ENCODE measurements at places on chromosomes 11 and 22.

- DNase-seq, result peak; percentile 92
Observed at GRCh38 chr11:113401718-113402117, 14.1 kb downstream of the ANKK1 start.

DNA sequence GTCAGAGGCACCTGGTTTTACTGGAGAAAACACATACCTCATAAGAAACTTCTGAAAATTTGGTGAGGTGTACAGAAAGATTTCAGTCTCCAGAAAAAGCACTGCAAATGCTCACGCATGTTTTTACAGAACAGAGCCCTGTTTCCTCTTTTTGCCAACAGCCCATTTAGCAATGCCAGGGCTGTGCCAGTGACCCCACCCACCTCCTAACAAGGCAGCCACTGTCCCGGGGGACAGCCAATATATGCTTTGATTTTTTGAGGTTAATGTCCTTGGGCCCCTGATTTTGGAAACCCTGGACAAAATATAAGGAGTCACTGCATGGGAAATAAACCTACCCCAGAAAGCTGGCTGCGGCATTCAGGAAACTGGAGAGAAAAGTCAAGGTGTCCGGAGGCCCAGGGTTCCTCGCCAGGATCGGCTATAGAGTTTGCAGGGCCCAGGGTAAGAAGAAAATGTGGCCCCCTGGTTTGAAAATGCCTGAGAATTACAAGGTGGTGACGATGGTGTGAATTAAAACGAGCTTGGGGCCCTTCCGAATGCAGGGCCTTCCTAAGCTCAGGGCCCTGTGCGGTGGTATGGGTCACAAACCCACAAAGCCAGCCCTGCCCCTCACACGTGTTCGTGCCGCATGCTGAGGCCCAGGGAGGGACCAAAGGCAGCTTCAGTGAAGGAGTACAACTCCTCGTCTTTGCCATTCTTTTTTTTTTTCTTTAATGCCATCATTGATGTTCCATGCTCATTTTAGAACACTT lies 71.1 kb upstream of the WNT7B start:
- no peak for DNase-seq

DNA sequence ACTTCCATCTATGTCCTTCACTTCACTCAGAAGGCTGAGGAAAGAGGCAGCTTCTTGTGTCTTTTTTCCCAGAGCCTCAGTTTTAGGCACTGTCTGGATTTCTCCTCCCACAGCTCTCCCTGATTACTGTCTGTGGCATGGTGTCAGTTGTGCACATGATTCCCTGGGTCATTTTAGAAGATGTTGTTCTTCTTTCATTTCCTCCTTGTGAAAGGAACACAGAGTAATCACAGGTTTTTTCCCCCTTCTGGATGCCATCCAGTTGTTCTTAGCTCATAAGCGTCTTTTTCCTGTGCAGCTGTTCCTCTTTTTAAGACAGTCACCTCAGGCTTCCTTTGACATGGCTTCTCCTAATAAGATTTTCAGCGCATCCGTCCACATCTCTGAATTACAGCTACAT lies 212.2 kb downstream of the FAM181B start:
- no peak for DNase-seq

- DNase-seq, result no peak
Observed at GRCh38 chr22:19871845-19872778, 17.4 kb upstream of the GNB1L start.

- no peak for DNase-seq
Observed at GRCh38 chr11:64059339-64060140, 23.8 kb downstream of the FLRT1 start.

- no peak for DNase-seq
Observed at GRCh38 chr22:45180146-45180679, 16.5 kb downstream of the NUP50 start.

GRCh38 chr11:69921128-69922014 lies 102.2 kb upstream of the FGF3 start:
- DNase-seq, result no peak

DNA sequence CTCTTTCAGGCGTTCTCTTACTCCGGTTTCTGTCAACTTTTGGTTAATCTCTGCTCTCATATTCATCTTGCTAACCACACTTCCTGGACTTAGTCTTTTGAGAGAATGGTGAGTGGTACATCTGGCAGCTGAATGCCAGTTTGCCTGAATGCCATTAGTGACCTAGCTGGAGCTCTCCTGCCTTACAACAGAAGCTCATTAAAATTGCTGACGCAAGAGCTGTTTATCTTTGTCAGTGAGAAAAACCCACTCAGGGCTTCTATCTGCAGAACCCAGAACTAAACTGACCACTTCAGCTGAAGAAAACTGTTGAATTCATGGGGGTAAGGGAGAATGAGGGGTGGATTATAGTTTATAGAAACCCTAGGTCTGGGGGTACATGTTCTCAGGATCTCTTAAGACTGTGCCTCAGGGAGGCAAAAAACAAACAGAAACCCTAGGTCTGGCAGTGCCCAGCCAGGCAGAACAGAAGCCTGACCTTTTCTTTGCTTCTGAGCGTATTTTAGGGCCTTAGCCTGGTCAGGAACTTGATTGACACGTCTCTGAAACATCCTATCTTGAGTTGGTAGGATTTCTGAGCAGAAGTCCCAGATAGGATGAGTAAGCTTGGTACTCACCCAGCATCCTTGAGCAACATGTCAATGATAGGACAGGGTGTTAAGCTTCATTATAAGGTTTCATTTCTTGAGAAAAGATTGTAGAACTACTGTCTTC lies 52.8 kb upstream of the YWHAH start:
- DNase-seq, result no peak

DNA sequence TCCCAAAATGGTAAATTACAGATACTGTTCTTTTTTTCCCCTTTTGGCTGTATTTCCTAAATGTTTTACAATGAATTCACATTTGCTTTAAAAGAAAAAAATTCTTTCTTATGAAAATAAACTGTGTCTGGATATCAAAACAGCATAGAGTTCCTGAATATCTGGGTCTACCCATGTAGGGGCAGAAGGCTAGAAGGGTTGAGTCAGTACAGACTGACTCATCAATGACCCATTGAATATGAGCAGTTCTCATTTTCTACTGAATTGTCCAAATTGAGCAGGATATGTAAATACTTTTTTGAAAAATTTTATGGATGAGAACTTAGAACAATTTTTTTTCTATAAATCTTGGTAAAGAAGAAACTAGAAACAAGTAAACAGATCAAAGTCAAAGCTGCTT lies 16.3 kb upstream of the C11orf87 start:
- no peak for DNase-seq

DNA sequence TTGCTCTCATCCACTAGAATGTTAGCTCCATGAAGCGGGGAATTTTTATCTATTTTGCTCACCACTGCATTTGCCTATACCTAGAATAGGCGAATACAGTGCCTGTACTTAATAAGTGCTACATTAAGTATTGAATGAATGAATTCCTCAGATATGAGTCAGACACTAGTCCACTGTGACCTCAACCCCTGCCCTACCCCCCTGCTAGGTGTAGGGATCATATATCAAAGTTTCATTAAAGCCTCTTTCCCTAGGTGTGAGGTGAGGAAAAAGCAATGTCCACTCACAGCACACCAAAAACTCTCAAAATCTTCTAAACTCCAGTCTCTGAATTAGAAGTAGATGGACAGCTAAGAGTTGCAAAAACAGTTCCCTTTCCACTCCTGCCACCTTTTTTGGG lies 9.8 kb upstream of the PSMA1 start:
- DNase-seq, result peak; percentile 16

- DNase-seq, result peak; percentile 85
Observed at GRCh38 chr11:66022401-66023185, 3.7 kb downstream of the CATSPER1 start.

GRCh38 chr11:34619062-34619516 lies 1.8 kb upstream of the EHF start:
- DNase-seq, result no peak

DNA sequence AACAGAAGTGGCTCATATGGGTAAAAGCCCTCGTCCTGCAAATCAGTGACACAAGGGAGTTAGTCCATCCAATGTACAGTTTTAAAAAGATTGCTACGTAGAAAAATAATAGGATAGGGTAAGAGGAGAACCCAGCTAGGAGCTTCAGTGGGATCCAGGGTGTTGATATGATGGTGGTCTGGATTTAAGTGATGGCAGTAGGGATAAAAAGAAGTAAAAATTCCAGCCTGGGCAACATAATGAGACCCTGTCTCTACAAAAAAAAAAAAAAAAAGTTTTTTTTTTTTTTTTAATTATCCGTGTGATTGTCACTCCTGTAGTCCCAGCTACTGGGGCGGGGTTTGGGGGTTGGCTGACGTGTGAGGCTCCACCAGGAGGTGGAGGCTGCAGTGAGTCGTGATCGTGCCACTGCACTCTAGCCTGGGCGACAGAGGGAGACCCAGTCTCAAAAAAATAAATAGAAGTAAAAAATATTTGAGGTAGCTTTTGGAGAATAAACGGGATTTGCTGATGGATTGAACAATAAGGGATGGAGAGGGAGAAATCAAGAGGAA lies 7.0 kb upstream of the L3MBTL2 start:
- peak; percentile 81 for DNase-seq

DNA sequence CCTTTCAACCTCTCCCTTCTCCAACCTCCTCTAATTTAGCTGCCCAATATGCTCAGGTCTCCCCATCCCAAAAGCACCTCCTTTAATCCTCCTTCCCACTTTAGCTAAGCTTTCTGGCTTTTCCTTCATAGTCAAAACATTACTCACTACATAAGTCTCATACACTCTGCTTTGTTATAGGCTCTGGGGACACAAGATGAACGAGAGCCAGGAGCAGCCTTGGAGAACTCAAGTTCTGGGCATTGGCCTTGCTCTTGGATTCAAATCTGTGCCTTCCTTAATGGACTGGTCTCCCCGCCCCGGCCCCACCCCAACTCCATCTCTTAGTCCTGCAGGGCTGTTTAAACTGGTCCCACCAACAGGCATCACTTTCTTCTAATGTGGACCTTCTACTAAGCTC lies 11.4 kb upstream of the HPX start:
- no peak for DNase-seq

GRCh38 chr11:133476570-133477250 lies 55.6 kb downstream of the OPCML start:
- DNase-seq, result no peak

- DNase-seq, result no peak
Observed at GRCh38 chr11:62131170-62131464, 7.3 kb downstream of the INCENP start.

DNA sequence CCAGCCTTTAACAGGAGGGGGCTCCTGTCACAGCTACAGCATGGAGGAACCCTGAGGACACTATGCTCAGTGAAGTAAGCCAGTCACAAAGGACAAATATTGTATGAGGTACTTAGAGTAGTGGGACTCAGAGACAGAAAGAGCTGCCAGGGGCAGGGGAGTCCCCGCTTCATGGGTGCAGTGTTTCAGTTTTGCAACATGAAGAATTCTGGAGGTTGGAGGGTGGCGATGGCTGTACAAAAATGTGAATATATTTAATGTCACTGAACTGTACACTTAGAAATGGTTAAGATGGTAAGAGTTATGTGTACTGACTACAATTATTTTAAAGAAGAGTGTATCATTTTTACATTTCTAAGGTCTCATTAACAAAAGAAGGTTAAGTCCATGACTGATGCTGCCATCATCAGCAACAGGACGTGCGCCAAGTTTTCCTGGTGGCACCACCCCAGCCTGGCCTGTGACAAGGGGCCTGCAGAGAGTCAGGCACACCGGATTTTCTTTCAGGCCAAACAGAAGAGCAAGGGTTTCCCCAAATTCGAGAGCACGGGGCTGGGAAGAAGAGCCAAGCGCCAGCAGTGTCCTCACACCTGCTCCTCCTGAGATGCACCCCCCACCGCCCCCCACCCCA lies 22.1 kb downstream of the YPEL1 start:
- DNase-seq, result no peak

GRCh38 chr22:22800716-22801115 lies 86.9 kb upstream of the IGLL5 start:
- no peak for DNase-seq

- no peak for DNase-seq
Observed at GRCh38 chr11:4664786-4665185, 21.0 kb downstream of the OR51E1 start.

- DNase-seq, result no peak
Observed at GRCh38 chr11:127182586-127183203, 182.1 kb upstream of the KIRREL3 start.

DNA sequence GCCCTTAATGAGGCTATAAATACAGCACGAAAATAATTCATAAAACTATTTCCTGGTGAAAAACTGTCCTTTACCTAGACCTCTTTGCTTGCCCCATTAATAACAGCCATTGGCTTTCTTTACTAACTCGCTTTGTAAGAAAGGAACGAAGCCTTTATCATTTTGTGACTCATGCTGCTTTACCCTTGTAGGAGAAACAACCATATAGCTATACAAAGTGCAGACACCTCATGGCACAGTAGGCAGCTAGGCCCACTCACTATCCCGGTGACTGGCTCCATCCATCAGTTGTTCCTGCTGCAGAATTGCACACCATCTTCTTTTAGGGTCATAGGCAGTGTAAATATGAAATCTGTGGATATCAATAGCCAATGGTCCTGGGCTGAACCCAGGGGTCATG lies 85.8 kb downstream of the LDLRAD3 start:
- DNase-seq, result no peak

- no peak for DNase-seq
Observed at GRCh38 chr11:74123008-74123448, 47.8 kb downstream of the C2CD3 start.

- peak; percentile 60 for DNase-seq
Observed at GRCh38 chr11:122440811-122441665, 214.5 kb upstream of the UBASH3B start.

GRCh38 chr11:92154611-92155010 lies 70.0 kb upstream of the FAT3 start:
- no peak for DNase-seq

GRCh38 chr22:49106096-49106841 lies 721.4 kb downstream of the BRD1 start:
- no peak for DNase-seq
